Activated CD8-positive, alpha-beta memory T cell treated with anti-CD3 and anti-CD28 coated beads for 36 hours (primary cell): ENCODE measurements at places on chromosomes 11 and 22. TPM values are rescaled to one million over a fixed set of nuclear protein-coding genes. Genes with fewer than 3 reads are reported as not detected.

The IL18 gene
- total RNA-seq: not detected

The ZP1 gene
- not detected for total RNA-seq

The FERMT3 gene
- 223 TPM for total RNA-seq

The OLFML1 gene
- total RNA-seq: not detected

The OR5B21 gene
- total RNA-seq: 0.40 TPM

The OR51F1 gene
- not detected for total RNA-seq

The HTR3A gene
- total RNA-seq: not detected
